Activated gamma-delta T cell treated with Interleukin-2 at 50 U/mL for 16 hours (primary cell): ENCODE measurements at places on chromosomes 5 and 9.

GRCh38 chr5:66892716-66893115, 296.5 kb downstream of the MAST4 start:
- no peak for DNase-seq

- DNase-seq, result no peak
Measured at GRCh38 chr5:152606776-152607364, 201.8 kb upstream of the NMUR2 start.

DNA sequence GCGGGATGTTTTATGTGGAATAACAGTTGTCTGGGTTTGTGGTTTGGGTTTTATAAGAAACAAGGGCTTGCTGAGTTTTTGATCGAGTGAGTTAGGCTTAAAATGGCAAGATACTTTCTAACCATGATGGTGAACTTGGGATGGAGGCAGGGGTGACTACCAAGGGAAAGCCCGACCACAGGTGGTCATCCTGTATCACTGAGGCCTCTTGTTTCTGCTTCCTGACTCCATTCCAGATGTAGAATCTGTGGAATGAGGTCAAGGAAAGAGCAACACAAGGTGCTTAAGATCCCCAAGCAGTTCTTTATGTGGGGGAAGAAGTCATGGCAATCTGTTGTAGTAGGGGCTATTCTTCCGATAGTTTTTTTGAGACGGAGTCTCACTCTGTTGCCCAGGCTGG, 122.3 kb downstream of the GOLPH3 start:
- no peak for DNase-seq

DNA sequence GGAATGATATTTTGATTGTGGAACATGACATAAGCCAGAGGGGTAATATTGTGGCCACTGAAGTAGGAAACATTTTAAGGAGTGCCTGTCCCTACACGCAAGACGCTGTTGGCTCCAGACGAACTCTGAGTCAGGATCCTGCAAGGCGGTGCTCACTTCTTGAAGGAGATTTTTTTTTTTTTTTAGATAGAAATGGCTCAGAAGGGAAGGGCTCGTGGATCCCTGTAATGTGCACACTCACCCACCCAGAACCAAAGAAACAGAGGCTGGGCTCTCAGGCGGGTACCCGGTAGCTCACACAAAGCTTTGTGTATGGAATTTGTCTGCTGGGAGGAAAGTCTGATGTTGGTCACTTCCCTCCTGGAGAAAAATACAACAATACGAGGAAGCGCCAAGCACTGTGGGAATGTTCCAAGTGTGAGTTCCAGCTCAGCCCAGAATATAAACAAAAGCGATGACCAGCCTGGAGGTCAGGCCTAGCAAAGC, 25.7 kb downstream of the RAPGEF1 start:
- DNase-seq, result no peak

GRCh38 chr9:2012347-2012746, 2.8 kb upstream of the SMARCA2 start:
- DNase-seq, result no peak

DNA sequence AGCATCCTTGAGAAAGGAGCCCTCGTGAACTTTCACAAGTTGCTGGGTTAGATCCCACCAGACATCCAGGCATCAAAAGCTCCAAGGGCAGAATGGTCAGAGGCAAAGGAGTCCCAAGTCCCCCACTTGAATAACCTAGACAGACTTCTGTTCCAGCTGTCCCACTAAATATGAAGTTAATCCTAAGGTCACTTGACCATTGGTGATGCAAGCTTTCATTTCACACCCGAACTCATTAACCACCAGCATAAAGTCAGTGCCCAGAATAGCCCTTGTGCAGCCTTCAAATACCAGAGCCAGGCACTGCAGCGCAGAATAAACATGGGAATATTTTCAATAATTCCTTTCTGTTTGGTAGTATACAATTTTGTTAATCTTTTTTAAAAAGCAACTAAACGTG, 28.9 kb downstream of the OXCT1 start:
- no peak for DNase-seq

DNA sequence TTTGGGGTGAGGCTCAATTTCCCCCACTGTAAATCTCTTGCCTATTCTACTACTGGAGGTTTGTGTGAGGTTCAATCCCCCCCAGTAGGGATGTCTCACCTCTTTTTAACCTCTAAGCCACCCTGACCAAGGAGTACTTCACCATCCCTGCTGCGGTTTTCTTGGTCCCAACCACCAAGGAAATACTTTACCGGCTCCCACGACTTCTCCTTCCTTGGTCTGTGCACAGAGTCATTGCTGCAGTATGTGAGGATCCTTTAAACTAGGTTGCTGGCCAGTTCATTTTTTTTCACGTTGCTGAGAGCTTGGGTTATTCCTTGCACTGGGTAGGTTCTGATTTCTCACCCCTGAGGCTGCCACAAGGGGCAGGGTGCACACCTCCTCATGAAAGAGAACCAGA, 22.5 kb upstream of the HMGCS1 start:
- no peak for DNase-seq

- no peak for DNase-seq
Measured at GRCh38 chr9:136307215-136307750, 3.4 kb upstream of the CCDC187 start.

- DNase-seq, result no peak
Measured at GRCh38 chr9:37253377-37253937, 133.1 kb downstream of the ZCCHC7 start.

GRCh38 chr9:116223926-116224325, 70.3 kb downstream of the PAPPA start:
- DNase-seq, result no peak

- no peak for DNase-seq
Measured at GRCh38 chr5:3564116-3564515, 31.5 kb upstream of the IRX1 start.

GRCh38 chr9:96484521-96484931, 34.6 kb downstream of the HABP4 start:
- DNase-seq, result no peak

- no peak for DNase-seq
Measured at GRCh38 chr5:31884896-31885295, 246.0 kb downstream of the PDZD2 start.

DNA sequence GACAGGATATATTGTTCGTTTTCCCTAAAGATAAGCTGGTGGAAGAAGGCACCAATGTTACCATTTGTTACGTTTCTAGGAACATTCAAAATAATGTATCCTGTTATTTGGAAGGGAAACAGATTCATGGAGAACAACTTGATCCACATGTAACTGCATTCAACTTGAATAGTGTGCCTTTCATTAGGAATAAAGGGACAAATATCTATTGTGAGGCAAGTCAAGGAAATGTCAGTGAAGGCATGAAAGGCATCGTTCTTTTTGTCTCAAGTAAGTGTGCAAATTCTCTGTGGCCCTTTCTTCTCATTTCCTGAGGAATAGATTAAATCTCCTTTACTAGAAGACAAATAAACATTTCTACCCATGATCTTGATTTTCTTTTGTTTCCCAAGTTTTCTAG, 38.0 kb downstream of the OSMR start:
- DNase-seq, result no peak
